ENCODE measurements at places on chromosomes 7 and 10.

GRCh38 chr10:69486922-69487730 lies 35.9 kb downstream of the TSPAN15 start:
- DNase-seq, result no peak

- no peak for DNase-seq
Observed at GRCh38 chr7:128053023-128053422, 21.8 kb upstream of the LRRC4 start.

- no peak for DNase-seq
Observed at GRCh38 chr10:103736044-103736443, 119.3 kb downstream of the SH3PXD2A start.

DNA sequence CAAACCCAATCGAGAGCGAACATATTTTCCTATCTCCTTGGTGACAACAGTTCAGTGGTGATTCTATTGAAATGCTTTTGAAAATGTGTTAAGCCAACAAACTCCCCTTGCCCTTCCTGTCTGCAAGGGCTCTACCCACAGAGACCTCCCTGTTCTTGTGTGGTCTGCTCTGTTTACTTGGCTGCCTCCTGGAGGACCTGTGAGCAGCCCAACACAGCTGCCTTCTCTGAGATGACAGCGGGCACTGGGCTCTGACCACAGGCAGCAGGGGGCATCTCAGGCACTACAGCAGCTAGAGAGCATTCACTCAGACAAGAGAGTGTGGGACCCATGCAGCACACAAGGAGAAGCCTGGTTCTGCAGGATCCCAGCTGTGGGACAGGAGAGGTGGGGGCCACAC lies 416.4 kb downstream of the TCERG1L start:
- no peak for DNase-seq

- no peak for DNase-seq
Observed at GRCh38 chr7:2090526-2091520, 141.9 kb downstream of the MAD1L1 start.

DNA sequence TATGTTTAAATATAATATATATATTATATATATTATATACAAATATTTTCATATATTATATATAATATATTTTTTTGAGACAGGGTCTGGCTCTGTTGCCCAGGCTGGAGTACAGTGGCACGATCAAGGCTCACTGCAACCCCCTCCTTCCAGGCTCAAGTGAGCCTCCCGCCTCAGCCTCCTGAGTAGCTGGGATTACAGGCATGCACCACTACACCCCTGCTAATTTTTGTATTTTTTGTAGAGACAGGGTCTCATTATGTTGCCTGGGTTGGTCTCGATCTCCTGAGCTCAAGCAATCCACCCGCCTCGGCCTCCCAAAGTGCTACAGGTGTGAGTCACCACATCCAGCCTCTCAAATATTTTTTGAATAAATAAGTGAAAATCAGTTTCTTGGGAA lies 215.5 kb downstream of the GATA3 start:
- no peak for DNase-seq
